ENCODE measurements at places on chromosomes 11 and 22.

DNA sequence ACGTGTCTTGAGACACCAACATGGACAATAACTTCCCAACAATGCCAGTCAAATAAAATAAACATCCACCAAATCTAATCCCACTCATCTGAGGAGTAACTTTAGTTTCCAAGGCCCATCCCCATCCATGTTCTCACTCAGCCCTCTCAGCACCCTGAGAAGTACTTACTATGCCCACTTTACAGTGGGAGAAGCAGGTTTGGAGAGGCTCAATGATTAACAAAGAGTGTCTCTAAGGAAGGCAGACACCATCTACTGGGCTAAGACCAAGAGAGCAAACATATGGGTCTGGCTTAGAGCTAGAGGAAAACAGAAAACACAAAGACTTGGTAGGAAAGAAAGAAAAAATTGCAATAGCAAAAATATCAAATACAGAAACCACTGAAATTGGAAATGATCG is 11.3 kb downstream of the POLDIP3 start:
- DNase-seq = no peak

DNA sequence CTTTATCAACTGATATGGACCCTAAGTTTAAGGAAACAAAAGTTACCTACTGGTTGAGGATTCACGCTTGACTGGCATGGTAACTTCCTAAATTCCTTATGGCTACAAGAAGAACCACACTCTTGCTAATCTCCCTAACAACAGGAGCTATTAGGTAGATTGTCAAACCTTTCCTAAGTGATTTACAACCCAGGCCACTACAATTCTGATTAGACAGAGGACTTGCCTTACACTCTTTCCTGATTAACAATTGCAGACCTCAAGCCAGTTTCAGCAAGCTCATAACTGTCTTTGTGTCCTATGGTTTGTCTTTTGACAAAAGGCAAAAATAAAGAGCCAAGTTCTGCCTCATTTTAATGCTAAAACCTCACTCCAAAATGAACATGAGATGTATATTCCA is 16.3 kb downstream of the OR52K2 start:
- no peak for DNase-seq

DNA sequence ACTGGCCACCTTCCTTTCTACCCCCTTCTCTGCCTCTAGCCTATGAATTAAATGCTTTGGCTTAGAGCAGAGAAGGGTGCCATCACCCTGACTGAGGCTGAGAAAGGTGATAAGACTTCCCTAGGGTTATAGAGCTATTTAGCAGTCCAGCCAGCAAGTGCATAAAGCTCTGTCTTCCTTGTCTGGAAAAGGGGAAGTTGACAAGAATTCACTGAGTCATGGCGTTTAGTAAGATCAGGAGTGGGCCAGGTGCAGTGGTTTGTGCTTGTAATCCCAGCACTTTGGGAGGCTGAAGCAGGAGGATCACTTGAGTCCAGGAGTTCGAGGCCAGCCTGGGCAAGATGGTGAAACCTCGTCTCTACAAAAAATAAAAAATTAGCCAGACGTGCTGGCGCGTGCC is 63.1 kb downstream of the LHFPL7 start:
- DNase-seq = no peak

DNA sequence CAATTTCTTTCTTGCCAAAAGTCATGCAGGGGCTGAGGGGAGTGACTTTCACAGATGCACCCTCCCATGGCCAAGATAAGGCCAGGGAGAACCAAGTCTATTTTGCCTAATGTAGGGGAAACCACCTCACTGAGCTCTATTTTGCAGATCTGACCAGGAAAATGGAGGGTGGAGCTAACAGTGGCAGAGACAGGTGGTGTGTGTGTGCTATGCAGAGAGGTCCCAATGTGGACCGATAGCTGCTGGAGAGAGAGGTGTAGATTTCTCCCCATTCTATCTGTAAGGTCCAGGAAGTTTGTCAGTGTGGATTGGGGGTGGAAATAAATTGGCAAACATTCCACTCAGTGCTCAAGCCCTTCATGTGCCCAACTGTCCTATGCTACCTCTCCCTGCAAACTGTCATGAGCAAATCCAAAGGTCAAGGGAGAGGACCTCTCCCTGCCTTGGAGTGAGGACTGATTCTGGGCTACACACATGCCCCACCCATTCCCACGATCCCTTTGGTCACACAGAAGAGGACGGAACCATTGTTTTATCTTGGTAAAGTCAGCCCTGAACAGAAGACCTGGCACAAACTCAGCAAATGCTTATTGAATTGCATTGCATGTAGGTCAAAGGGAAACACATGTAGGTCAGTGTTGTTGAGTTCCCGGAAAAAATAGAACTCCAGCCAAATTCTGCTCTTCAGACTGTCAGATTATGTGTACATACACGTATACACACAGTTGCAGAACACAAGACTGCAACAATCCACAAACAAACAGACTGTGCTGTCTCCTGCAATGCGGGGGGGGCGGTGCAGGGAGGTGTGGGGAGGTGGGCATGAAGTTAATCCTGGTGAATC is 65.9 kb downstream of the C11orf58 start:
- DNase-seq = no peak

DNA sequence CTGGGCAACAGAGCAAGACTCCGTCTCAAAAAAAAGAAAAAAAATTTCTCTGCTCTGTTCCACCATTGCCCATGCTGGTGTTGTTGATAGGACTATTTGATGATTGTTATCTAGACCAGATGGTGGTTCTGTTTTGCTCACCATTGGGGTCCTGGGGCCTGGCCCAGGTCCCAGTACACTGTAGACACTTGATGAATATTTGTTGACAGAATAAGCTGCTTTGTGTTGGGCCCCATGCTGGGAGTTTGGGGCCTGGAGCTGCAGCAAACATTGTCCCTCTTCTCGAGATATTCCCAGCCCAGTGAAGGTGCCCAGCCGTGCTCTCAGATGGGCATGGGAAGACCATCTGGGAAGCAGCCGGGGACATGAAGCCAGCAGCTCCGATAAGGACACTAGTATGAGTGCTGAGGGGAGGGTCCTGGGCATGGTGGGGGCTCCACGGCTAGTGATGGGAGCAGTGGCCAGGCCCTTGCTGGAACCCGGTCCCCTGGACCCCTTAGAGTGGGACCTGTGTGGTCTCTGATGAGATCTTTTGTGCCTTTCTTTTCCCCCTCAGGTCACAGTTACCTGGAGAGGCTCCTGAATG is 13.6 kb downstream of the INCENP start:
- DNase-seq = no peak

GRCh38 chr11:73361953-73362776 is 14.0 kb upstream of the RELT start:
- DNase-seq = no peak

- no peak for DNase-seq
Measured at GRCh38 chr22:36055376-36056295, 27.0 kb upstream of the RBFOX2 start.

DNA sequence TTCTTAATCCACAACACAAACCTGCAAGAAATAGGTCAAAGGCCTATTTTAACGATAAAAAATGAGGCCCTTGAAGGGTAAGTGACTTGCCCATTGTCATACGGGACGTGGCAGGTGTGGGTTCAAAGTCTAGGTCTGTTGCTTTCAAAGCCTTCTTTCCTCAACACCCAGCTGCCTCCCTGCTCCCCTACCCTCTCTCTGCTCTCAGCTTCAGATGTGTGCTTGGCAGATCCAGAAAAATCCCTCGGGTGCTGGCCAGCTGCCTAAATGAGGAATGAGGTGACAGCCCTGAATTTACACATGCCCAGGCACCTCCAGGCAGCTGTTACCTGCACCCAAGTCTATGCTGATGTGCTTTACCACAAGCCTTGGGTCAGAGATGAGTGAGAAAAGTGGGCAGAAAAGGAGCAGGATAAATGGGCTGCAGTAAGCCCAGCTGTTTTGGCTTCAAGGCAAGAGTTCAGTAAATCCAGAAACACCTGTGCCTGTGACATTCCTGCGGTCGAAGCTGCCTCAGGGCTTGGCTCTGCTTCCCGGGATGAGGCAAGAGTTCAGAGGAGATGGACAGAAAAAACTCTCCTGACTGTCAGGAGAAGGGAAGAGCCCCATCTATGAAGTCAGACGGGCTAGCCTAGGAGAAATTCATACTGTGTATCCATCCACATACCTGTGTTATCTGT is 49.9 kb upstream of the LDLRAD3 start:
- DNase-seq = no peak

DNA sequence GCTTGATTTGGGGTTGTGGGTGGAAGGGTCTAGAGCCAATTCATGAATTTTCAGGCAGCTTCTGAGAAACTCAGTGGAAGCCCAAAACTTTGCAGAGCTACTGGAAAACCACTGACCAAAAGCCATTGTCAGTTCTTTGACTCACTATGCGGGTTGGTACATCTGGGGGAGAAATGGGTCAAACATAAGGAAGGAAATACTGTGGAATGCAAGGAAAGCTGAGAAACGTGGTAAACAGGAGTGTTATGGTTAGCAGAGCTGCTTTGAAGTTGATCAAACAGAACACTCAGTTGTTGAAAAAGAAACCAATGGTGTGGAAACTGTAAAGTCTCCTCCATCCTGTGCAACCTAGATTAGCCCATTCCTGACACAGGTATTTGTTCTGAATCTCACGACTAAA is 6.3 kb upstream of the ABTB2 start:
- no peak for DNase-seq

DNA sequence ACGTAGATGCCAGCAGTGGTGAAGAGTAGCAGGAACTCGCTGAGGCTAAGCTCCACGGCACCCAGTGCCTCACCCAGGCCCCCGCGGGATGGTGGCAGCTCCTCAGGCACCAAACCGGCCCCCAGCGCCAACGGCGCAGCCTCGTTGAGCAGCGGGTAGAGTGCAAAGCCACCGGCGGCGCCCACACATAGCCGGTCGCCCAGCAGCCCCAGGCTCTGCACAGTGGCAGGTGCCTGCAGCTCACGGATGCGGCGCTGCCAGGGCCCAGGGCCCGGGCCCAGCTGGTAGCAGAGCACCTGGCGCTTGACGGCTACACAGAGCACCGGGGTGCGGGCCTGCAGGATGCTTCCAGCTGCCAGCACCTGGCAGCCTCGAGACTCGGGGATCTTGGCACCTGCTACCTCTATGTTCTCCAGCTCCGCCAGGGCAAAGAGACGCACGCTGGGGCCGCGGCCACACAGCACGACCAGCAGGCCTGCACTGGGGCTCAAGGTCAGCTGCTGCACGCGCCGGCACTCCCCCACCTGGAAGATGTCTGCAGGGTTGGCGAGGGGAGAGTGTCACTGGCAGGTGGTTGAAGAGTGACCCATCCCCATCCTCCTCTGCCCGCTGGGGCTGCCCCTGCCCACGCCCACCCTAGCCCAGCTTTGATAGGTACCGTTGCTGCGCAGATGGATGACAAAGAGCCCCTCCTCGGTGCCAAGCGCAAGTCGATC is 14.8 kb downstream of the CDC42BPG start:
- DNase-seq = no peak

GRCh38 chr22:38569181-38569971 is 607 bp downstream of the DMC1 start:
- no peak for DNase-seq

- no peak for DNase-seq
Measured at GRCh38 chr11:102421261-102421660, 31.3 kb downstream of the TMEM123 start.

GRCh38 chr11:34323601-34324000 is 34.2 kb downstream of the ABTB2 start:
- DNase-seq = no peak

GRCh38 chr11:115193914-115194801 is 310.1 kb downstream of the CADM1 start:
- DNase-seq = no peak

DNA sequence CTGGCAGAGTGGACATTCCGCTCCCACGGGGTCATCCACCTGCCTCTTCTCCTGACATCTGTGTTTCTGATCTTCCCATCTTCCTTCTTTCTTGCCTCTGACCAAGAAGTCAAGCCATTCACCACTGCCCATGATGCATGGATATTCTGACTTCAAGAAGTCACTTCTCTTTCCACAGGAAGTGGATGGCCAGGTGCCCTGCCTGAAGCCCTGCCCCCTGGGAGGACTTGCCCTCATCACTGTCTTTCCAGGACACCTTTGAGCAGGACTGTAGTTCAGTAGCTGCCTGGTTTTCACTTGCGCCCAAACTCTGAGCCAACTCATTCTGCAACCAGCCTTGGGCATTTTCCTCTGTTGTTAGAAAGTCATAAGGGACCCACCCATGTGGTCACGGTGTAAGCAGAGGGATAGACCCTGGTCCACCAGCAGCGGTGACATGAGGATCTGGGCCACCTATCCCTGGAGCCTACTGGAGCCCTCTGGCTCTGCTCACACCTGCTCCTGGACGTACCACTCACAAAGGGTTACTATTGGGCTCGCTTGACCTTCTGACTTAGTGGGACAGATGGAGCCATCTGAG is 6.9 kb downstream of the CYTH4 start:
- no peak for DNase-seq

GRCh38 chr11:86702220-86702983 is 30.0 kb upstream of the ME3 start:
- no peak for DNase-seq

All from stimulated activated CD4-positive, alpha-beta T cell treated with anti-CD3 and anti-CD28 coated beads, Interleukin-1b, Interleukin-23, amount 100 ng/mL, for 4 hours (primary cell).